Hematopoietic multipotent progenitor cell treated with erythropoietin and hydrocortisone succinate and interleukin-3 and kit ligand, for 15 days (in vitro differentiated cells): ENCODE measurements at places on chromosomes 16 and 17.

DNA sequence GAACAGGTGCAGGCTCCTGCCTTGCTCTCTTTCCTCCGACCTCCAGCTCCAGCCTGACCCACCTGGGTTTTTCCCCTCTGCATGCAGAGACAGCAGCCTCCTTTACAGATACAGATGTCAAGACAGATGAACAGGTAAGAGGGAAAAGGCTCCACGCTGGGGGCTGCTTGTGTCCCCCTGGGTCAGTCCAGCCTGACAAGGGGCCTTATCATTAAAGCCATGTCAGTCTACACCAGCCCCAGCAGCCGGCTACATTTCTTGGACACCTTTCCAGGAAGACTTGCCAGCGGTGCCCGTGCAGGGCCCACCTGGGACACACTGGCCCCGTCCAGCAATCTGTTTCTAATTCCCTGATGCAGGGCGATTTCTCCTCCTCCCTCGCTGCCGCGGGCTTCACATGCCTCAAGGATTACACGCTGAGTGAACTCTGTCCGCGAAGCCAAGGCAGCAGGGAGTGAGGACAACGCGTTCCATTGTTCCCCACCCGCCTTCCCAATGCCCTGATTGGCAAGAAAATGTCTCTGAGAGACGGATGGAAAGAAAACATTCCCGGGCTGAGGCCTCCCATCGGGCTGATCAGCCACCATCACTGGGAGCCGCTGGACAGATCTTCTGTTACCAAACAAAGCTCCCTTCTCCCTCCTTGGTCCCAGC lies 184.7 kb downstream of the C16orf95 start:
- no peak for DNase-seq

- DNase-seq, result no peak
These were observed 154.8 kb downstream of the SALL1 start for GRCh38 chr16:50996166-50996829.

GRCh38 chr17:76074390-76075363 lies at the start of gene GALR2:
Gene GALR2 (plus strand): TSS chr17:76074781. CDS start chr17:76074884, 103 bp downstream.
- no peak for DNase-seq

GRCh38 chr17:36532435-36532975 lies 2.2 kb downstream of the MYO19 start:
- DNase-seq, result no peak

DNA sequence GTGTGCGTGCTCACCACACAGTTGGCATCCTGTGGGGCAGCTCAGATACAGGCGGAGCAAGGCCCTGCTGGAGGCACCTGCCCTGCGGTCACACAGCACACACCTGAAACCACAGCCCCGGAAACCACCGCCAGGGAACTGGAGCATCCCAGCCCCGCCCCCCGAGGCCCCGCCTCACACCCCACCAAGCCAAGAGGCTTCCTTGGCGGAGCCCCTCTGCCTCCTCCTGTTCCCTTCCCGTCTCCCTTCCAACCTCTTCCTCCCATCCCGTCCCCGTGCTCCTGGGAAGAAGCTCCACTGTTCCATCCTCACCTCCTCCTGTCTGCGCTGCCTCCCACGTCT lies 205.5 kb downstream of the NTN1 start:
- DNase-seq, result no peak

DNA sequence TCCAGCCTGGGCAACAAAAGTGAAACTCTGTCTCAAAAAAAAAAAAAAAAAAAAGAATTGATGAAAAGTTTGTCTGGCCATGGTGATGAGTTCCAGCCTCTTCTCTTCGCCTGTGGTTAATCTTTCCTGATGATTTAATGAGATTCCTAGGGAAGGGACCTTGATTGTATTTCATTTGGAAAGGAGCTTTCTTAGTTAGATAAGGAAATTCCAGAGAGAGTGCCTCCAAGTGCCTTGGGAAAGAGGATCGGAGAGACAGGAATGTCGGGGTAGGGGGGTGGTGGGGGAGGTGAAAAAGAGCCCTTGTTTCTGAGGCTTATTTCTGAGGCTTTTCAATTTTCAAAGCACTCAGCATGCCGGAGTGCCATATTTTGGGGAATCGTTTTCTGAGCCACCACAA lies 93.2 kb upstream of the SIAH1 start:
- DNase-seq, result no peak

DNA sequence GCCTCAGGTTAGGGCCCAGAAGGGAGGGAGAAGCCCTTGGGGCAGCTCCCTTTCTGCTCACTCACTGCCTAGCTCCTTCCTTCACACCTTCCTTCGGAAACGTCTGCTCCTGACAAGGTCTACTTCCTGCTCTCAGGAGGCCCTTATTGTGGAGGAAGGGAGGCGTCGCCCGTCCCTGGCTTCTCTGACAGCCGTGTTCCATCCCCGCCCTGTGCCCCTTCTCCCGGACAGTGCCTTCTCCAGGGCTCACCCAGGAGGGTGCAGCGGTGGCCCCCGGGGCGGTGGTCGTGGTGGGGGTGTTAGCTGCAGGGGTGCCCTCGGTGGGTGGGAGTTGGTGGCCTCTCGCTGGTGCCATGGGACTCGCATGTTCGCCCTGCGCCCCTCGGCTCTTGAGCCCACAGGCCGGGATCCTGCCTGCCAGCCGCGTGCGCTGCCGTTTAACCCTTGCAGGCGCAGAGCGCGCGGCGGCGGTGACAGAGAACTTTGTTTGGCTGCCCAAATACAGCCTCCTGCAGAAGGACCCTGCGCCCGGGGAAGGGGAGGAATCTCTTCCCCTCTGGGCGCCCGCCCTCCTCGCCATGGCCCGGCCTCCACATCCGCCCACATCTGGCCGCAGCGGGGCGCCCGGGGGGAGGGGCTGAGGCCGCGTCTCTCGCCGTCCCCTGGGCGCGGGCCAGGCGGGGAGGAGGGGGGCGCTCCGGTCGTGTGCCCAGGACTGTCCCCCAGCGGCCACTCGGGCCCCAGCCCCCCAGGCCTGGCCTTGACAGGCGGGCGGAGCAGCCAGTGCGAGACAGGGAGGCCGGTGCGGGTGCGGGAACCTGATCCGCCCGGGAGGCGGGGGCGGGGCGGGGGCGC lies 231.9 kb downstream of the SEC14L1 start:
- DNase-seq, result no peak

DNA sequence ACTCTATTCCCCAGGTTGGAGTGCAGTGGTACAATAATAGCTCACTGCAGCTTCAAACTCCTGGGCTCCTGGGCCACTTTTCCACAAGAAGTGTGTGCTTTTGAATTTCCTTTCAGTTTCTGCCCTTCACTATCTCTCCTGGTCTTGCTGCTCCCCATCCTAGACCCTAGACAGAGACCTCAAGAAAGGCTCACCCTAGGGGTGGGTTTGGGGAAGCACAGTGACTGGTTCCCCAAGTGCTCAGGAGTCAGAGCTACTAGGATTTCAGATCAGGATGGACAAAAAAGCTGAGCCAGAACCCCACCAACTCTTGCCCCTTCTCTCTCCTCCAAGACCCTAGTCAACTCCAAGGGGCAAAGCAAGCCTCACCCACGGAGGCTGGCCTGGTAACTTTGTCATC lies 1.6 kb upstream of the SEBOX start:
- DNase-seq, result no peak
